ENCODE measurements at places on chromosomes 4 and X.

GRCh38 chrX:113962343-113962742 lies 621.5 kb upstream of the HTR2C start:
- no peak for DNase-seq

GRCh38 chr4:123559955-123560871 lies 163.6 kb downstream of the SPRY1 start:
- no peak for DNase-seq

DNA sequence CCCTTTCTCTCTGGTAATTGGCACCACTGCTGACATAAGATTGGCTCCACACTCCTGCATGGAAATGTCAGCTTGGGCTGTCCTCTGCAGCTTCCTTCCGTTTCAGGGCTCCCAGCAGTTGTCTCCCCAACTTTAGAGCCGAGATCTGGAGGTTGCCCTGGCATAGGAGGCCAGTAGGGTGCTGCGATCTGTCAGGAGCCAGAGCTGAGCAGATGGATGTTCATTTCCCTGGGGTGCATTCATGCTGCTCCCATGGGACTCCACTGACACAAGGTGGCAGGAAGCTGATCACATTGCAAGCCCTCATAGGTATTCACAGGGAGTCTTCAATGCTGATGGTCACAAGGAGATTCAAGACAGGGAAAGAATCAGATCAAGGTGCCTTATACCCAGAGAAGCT lies 116.6 kb upstream of the RAI2 start:
- DNase-seq, result no peak

DNA sequence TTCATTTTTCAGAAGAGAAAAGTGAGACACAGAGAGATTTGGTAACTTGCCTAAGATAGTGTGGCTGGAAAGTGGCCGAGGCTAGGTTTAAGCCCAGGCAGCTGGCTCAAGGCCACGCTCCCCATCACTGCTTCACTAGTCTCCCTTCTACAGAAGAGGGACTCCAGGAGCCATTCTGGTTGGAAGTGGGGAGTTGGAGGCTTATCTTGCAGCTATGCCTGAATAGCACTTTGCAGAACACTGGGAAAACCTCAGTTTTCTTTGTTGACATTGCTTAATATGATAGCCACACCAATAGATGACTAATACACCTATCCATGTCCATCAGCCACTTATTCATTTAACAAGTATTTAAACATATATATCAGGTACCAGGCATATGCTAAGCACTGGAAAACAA lies 18.5 kb downstream of the LRRC66 start:
- no peak for DNase-seq

GRCh38 chrX:40628506-40628905 lies 5.3 kb downstream of the MPC1L start:
- DNase-seq, result no peak

DNA sequence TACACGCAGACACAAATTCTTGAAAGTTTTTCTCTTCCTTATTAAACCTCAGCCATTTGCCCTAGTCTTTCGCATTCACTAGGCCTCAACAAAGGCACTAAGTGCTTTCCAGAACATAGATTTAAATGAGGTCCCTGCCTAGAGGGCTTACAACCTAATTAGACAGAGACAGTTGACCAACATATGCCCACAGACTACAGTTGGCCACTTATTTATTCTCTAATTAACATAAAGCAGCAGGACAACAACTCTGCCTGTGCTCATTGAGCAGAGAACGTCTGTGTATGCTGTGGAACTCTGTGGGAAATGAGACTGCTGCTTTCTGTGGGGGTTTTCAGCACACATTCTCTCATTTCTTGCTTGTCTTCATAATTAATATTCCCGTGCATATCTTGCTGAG lies 303.0 kb upstream of the TACR3 start:
- no peak for DNase-seq

DNA sequence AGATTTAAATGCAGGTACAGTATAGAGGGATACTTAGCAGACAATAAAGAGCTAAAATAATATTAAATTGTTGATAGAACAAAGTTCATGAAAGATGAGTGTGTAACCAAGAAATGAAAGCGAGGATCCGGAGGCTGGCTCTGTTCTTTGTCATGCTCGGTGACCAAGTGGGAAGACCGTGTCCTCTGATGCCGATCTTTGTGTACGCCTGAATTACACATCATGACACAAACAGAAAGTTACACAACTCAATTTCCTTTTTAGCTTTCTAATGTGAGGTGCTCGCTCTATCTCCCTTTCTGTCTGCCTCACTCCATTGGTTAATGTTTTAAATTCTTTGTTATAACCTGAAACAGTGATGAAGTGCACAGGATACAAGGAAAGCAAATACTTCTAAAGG lies 114.8 kb upstream of the NEIL3 start:
- no peak for DNase-seq

DNA sequence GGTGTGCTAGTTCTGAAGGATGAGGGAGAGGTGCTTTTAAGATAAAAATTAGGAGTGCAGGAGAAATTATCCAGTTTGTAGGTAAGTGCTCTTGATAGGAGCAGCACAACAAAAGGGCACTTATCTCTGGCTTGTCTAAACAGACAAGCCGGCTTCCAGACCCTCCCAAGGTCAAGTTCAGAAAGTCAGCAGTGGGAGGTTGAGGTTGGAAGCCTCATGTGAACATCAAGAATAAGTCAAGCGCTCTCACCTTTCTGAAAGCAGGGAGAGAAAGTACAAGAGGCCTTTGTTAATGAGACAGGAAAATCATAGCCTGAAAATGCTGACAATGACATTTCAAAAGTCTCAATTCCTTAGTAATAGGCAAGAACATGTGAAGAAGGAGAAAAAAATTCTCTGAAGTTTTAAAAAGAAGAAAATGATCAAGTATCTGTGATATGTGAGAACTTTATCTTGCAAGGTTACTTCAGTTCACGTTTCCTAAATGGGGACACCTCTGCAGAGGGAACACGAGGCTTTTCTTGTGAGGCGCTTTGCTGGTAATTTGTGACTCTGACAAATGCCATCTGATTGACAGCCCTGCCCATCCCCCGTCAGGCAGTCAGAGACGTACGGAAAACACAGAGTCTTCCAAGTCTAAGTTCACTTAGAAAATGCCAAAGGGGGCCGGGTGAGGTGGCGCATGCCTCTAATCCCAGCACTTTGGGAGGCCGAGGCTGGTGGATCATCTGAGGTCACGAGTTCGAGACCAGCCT lies 62.2 kb downstream of the TIGD2 start:
- DNase-seq, result no peak

DNA sequence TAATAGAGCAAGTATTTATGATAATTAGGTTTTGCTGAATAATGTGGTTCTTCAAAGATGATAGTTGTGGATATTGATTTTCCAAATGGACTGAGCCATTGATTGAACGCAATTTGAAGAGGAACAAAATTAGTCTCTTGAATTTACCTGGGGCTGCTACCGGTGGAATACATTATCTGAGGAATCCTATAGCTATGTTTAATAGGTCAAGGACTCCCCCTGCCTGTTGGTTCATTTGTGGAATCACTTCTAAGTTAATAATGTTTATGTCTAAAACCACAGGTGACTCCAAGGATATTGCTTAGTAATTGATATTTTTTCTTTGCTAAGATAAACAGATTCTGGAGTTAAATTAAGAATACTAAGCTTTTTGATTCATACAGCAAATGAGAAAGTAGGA lies 576.0 kb upstream of the PABPC4L start:
- DNase-seq, result no peak

DNA sequence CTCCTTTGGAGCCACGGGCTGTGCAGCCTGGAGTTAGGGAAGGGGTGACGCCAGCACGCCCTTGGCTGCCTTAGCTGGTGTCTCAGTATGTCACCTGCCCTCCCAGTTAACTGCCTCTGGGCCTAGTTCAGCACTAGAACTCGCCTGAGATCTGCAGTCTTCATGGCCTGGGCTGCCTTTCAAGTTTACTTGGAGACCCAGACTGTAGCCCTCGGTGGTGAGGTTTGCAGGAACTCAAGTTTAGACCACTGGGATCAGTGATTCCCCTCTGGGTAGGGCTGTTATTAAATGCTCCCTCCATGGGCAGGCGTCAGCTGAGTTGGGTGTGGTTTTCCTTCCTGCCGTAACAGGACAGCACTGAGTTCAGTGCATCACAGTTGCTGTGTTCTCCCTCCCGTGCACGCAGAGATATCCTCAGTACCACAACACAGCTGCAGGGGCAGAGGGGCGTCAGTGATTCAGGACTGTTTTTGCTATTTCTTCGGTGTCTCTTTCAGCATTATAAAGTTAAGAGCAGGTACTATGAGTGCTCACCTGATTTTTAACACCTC lies 30.5 kb downstream of the PLAC8 start:
- no peak for DNase-seq

- no peak for DNase-seq
Measured at GRCh38 chr4:169017971-169018370, 7.9 kb upstream of the CBR4 start.

GRCh38 chr4:184171011-184171410 lies 46.7 kb downstream of the ENPP6 start:
- no peak for DNase-seq

- DNase-seq, result no peak
Measured at GRCh38 chr4:177667687-177668086, 225.4 kb upstream of the AGA start.

DNA sequence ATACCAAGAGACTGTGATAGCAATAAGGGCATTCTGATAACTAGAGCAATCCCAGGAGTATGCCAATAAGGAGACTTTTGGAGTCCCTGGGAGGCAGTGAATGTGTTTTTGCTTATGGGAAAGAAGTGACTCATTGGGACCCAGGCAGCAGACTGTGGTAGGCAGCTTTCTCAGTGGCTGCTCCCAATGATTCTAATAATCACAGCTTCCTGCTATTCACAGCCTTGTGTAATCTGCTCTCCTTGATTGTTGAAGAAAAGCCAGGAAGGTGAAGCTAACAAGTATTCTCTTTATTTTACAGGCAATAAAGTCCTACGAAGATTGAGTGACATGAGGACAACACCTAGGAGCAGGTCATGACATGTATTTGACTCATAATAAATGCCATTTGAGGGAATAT lies 70.3 kb upstream of the DDX60 start:
- DNase-seq, result no peak

DNA sequence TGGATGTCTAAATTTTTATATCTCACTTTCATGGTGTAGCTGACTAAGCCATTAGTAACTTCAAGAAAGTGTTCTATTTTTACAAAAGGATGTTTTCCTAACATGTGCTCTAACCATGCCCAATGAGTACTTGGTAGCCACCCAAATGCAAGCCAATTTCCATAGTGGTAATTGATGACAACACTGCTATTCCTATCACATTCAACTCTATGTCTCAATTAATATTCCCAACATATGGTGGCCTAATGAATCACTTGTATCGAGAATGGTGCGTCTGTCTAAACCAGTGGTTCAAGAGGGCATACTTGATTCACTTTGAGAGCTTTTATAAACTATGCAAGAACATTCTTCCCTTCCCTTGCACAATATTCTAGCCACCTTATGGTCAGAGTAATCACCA lies 112.9 kb upstream of the GPRIN3 start:
- DNase-seq, result no peak

GRCh38 chr4:71775449-71775848 lies 8.4 kb downstream of the GC start:
- no peak for DNase-seq

DNA sequence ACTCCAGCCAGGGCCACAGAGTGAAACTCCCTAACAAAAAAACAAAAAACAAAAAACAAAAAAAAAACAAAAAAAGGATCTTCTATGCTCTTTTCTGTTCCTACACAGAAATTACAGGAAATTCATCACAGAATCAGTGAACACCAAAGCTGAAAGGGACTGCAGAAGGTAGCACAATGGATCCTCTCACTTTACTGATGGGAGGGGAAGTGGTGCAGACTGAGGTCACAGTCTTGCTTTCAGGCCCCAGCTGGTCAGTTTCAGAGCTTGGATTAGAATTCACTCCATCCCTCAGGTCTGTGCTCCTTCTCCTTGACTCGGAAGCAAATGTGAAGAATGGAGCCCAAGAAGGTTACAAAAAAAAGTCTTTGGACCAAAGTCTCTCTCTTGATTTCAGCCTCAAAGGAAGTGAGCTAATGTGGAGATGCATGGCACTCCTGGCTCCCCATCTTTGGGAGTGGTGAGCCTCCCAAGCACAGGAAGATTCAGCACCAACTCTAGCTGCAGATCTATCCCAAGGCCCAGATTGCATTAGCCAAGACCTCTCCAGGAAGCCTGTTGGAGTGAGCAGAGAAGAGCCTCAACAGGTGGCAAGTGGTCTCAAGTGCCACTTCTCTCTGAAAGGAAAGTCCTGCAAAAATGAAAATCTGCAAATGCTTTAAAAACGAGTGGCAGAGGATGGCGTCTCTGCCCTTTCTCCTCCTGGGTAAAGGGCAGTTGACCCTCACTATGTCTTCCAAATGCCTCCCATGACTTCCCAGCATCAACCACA lies 176.0 kb downstream of the MAML3 start:
- no peak for DNase-seq

GRCh38 chr4:143599827-143600226 lies 86.3 kb downstream of the SMARCA5 start:
- no peak for DNase-seq

- DNase-seq, result no peak
Measured at GRCh38 chr4:108465886-108466500, 154.4 kb upstream of the RPL34 start.

- no peak for DNase-seq
Measured at GRCh38 chrX:11579636-11580600, 85.8 kb downstream of the ARHGAP6 start.

DNA sequence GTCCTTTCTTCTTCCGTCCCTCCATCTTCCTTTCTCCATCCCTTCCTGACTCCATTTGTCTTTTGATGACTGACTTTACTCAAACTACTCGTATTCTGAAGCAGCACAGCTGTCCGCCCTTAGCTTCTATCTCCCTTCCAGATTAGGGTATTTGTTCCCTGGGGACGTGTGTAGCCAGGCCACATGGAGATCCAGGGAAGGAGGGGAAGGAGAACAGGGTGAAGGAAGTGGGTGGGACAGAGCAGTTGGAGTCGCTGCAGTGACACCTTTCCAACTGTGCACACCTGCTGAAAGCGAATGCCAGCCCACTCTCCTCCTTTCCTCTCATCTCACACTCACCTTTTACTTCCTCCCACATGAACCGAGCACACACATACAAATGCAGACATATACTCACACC lies 323.8 kb downstream of the DCTD start:
- DNase-seq, result no peak

DNA sequence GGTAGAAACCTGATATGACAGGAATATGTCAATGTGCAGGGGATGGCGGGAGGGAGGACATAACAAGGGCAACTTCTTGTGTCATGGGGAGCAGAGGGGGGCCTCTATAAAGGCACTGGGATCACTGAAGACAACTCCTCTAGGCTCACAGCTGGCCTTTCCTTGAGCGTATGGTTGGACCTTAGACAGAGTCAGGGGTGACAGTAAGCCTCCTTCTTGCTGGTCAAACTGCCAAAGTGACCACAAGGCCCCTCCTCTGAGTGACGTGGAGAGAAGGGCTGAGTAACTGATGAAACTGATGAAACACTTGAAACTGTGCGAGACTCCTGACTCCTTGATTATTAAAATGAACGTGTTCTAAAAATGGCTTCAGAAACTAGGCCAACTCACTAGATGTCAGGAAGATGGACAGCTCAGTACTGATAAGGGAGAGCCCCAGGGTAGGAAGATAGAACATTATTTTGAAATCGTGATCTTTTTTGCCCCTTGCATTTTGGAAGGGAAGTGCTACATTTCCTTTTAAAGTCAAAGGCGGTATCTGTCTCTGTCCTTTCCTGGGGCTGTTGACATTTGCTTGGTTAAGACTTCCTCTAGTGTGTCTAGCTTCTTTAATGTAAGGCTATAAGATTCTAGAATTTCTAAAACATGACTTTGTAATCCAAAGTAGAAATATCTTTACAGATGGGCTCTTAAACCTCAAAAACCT lies 1.6 kb downstream of the RAB33A start:
- no peak for DNase-seq

All from activated T-helper 1 cell treated with Interleukin-2 at 50 U/mL for 16 hours (primary cell).